T-cell (primary cell): ENCODE measurements at places on chromosomes 3 and 15.

- DNase-seq, result no peak
These were observed 246.5 kb downstream of the MYRIP start for GRCh38 chr3:40055956-40056355.

DNA sequence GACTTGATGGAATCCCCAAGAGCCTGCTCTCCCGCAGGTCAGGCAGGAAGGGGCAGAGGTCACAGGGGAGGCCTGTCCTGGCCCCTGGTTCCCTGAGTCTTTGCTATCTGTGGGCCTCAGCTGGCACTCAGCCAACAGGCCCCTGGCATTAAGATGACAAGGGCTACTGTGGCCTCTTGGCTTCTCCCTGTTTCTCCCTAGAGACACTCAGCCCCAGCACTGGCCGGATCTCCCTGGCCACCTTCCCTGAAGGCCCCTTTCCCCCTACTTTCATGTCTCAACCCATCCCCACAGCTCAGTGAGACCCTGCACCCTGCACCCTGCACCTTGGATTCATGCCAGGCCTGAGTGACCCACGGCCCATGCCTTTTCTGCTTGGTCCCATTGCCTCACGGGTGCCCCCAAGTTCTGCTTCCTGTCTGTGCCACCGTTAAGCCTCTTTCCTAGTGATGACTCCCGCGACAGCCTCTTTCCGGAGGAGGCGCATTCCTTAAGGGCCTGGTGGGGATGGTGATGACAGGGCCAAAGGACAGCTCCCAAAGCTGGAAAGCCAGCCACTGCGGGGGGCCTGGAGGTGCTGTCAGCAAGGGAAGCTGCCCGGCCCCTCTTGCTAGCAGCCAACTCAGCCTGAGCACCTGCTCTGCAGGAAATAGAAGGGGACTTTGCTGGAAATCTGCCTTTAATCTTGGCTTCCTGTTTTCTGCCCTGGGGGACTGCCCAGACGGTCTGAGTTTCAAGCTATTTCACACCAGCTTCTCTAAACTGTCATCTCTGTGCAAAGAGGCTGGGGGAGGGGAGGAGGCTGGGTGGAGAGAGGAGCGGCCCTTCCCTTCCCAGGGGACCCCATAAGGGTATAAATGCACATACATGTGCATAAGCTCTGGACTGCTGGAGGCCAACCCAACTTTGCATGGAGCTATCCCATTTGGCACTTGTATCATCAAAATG lies 4.8 kb upstream of the CSK start:
- DNase-seq, result peak; percentile 54

DNA sequence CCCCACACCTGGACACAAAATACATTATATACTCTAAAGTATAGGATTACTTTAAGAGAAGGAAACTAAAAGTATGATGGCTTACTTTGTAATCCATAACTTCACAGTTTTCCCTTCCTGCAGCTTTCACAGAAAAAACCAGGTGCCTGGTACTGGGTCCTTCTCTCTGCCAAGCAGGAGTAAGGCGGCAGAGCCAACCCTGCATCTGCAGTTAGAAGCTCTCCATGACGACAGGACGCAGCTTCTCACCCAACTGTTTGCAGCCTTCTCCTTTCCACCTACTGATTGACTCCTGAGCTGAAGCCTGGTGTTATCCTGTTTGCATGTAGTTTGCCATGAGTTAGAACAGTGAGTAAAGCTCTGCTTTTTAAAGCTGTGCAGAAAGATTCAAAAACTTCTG lies 6.7 kb downstream of the MRAS start:
- DNase-seq, result no peak

DNA sequence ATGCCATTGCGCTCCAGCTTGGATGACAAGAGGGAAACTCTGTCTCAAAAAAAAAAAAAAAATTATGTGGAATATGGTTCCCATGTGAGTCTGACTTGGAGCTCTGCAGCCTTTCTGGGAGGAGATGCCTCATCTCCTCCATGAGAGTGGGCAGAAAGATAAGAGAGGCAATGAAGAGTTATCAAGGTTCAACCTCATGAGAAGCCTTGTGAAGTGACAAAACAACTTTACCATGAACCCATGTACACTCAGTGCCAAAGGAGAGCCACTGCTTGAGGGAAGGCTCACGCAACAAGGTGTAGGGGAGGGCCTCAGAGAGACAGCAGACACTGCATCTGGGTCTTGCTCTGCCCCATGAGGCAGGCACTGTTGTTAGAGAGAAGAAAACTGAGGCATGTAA lies 75.7 kb downstream of the CD200R1L start:
- no peak for DNase-seq

DNA sequence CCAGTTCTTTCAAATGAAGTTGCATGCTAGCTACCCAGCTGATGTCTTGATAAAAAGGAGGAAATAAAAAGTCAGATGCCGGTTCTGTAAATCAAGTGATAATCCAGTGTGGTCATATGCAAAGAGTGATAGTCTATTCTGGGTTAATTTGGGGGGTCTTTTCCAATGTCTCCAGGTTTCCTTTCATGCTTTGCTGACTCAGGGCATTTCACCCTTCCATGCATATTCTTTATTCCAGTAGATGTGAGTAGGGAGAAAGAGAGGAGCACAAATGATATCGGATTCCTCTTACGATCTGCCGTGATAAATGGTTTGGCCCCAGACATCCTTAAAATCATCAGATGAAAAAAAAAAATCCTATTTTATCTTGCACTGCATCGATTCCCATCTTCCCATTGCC lies 60.8 kb downstream of the ADAMTS9 start:
- DNase-seq, result no peak

DNA sequence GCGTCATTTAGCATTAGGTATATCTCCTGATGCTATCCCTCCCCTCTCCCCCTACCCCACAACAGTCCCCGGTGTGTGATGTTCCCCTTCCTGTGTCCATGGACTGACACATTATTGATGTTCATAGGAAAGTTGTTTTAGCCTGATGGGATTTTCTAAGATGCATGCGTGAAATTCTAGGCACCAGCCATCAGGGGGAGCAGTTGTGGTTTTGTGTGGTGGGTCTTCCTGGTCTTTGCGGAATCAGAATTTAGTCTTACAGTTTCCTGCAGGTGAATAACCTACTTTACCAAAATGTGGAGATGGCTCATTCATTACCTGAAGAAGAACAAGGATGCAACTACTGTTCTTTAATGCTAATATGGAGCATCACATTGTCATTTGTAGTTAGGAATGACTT lies 455.0 kb upstream of the THBS1 start:
- no peak for DNase-seq

DNA sequence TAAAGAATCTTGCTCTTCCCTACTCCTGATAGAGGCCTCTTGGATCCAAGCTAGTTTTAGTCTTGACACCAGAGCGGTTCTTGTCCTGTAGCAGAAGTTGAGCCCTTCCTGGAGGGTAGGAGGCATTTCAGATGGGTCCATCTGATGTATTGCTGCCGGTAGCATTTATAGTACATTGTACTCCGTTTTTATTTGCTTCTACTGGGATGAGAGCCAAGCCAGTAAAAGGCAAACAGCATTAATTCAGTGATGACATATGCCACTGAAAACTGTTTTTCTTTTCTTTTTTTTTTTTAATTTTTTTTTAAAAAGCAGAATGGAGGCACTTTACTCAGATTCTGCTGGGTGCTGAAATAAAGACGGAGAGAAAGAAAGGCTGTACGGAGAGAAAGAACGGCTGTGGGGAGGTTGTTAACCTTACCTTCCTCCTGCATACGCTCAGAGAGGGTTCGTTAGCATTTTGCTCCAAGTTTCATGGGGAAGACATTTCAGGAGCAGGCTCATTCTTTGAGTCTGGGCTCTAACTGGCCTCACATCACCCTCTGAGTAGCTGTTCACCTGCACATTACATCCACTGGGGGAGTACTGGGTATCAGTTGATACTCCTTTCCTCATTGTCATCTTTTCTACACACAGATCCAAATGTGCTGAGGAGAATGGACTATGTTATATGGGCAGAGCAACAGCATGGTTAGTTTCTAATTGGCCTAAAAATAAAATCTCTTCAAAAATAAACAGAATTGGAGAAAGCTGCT lies 161.5 kb downstream of the FEZF2 start:
- no peak for DNase-seq

DNA sequence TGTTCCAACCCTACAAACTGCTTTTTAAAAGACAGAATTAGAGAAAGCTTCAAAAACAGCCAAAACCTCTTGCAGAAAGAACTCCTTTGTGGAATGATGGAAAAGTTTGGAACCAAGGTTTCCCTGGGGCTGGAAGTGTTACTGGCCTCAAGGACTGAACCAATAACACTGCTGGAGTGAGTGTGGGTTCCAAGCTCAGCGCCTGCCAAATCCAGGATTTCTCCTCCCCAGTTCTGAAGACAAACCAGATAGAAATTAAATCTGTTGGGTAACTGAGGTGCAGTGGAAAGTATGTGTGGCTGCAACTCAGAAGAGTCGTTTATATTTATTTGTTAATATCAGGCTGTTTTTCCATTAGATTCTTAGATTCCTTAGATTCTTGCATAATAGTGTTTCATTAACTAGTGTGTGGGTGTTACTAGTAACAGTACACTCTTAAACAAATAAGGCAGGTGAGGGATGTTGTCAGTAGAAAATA lies 66.5 kb upstream of the FNDC3B start:
- DNase-seq, result no peak

- DNase-seq, result no peak
These were observed 1455.6 kb upstream of the GBE1 start for GRCh38 chr3:83216919-83217594.

DNA sequence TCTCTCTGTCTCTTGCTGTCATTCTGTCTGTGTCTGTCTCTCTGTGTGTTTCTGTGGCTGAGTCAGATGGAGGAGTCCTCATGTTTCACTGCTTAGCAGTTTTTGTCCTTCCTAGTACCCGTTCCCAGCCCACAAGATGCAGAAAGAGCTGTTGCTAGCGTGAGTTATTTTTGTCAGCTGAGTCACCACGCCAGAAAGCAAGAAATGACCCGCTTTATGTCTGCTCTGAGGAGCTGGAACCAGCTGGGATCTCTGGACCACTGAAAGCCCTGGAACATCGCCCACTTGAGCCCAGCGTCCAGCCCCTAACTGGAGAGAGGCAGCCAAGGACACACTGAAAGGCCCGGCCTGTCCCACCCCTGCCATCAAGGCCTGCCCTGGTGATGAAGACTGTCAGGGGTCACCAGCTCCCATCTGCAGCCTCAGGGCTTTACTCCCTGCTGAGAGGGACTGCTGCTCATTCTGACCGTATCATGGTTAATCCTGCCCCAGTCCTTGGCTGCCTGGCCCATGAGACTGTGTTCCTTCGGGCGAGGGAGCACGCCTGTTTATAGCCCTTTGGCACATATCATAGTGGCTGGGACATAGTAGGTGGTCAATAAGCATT lies 101.7 kb upstream of the TPM1 start:
- no peak for DNase-seq

DNA sequence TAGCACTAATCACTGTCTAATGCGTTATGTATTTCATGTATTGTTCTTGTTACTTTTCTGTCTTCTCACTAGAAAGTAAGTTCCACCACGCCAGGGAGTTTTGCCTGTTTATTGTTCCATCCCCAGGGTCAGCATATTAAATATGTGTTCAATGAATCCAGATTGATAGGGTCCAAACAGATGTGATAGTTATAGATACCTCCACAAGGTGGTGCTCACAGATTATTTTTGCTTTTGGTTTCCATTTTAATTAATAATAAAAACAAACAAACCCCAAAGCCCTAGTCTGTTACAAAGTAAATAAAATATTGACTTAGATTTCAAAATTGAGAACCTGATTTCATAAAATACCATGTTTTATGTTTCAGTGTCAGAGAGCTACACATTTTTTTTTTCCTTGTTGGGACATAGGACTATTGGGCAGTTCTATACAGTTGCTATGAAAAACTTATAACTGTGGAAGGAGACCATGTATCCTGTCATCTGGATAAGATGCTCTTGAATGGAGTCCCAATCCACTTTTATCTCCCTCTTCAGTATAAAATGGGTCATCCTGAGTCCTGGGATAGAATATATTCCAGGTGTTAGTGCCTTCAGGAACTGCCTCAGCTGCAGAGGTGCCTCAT lies 12.4 kb downstream of the OTOL1 start:
- DNase-seq, result no peak

GRCh38 chr3:19263606-19264005 lies 115.3 kb downstream of the KCNH8 start:
- DNase-seq, result no peak

DNA sequence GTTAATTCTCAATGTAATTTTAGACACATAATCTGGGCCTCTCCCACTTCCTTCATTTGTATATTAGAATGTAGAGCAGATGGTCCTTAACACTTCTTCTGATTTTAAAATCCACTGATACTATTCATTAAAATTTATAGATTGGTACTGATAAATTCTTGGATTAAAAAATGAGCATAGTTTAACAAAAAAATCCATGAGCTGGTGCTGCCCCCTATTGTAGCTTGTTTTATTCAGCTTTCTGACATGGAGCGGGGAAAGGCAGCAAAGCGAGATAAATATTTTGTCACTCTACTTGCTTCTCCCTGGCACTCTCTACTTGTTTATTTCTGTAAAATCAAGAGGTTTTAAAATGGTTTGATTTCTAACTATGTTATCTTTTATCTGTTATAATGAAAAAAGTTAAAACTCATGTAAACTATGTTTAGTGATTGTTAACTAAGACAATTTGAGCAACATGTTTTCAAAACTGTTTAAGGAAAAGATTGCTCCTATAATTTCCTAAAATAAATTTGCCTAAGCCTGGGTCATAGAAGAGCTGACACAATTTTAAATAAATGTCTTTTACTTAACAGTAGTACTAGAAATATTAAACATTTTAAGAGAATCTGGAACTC lies 26.5 kb upstream of the PLOD2 start:
- DNase-seq, result no peak

GRCh38 chr3:169228522-169228921 lies 435.0 kb downstream of the MECOM start:
- no peak for DNase-seq

- DNase-seq, result no peak
These were observed 2.1 kb upstream of the PCCB start for GRCh38 chr3:136247855-136248590.

DNA sequence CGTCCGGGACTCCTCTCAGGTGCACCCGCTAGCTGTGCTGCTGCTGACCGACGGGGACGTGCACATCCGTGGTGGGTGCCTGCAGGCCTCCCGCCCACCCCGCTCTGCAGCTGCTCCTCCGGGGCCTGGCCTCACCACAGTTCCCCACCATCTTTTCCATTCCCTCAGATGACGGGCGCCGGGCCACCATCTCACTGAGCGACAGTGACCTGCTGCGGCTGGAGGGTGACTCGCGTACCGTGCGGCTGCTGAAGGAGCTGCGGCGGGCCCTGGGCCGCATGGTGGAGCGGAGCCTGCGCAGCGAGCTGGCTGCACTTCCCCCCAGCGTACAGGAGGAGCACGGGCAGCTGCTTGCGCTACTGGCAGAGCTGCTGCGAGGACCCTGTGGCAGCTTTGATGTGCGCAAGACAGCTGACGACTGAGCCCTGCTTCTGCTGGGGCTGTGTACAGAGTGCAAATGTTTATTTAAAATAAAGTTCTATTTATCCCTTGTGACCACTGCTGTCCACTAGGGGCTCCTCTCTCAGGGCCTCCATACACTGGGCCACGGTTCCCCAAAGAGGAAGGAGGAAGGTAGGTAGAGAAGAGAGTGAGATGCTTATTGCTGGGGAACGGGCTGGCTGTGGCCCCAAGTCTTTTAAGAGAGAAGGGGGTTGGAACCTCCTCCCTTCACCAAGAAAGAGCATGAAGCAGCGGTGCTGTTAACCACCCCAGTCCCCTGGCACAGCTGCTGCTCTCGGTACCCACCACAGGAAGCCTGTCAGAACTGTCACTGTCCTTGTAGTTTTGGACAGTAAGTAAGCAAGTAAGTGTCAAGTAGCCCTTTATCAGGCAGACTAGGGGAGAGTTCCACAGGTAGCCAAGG lies 47.0 kb downstream of the DHX30 start:
- no peak for DNase-seq
